ENCODE measurements at places on chromosomes 6 and 20.

GRCh38 chr20:32626859-32627636 lies 41.9 kb upstream of the NOL4L start:
- DNase-seq = no peak

GRCh38 chr6:42368181-42368580 lies 83.5 kb downstream of the TRERF1 start:
- no peak for DNase-seq

GRCh38 chr6:149284904-149285303 lies 32.6 kb upstream of the TAB2 start:
- DNase-seq = no peak

- DNase-seq = no peak
These were observed 66.6 kb downstream of the ECT2L start for GRCh38 chr6:138862456-138862855.

- DNase-seq = no peak
These were observed 162.0 kb downstream of the FAXC start for GRCh38 chr6:99187429-99187828.

DNA sequence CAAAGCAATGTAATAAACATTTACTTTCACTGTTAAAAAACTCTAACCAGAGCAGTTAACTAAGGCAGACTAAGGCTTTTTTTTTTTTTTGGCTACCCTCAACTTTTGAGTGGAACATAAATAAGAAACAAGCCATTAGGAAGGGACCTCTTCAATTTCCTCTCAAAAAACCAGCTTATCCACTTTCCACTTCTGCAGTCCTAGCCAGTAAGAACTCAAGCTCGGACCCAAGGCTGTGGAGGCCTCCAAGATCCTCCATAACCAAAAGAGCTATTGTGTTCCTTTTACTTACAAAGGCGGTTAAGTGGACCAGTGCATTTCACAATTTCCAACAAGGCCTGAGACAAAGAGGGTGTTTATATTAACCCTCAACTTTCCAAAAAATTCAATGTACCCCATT lies 5.3 kb downstream of the KCNK5 start:
- no peak for DNase-seq

DNA sequence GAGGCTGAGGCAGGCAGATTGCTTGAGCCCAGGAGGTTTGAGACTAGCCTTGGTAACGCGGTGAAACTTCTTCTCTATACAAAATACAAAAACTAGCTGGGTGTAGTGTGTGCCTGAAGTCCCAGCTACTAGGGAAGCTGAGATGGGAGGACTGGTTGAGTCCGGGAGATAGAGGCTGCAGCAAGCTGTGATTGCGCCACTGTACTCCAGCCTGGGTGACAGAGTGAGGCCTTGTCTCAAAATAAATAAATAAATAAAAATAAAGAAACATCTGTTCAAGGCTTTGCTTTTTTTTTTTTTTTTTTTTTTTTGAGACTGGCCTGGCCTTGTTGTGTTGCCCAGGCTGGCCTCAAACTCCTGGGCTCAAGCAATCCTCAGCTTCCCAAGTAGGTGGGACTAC lies 23.7 kb upstream of the SLC23A2 start:
- no peak for DNase-seq

GRCh38 chr6:170022827-170023619 lies 267.9 kb downstream of the DLL1 start:
- no peak for DNase-seq

- no peak for DNase-seq
These were observed 4.4 kb downstream of the GZF1 start for GRCh38 chr20:23366384-23366783.

DNA sequence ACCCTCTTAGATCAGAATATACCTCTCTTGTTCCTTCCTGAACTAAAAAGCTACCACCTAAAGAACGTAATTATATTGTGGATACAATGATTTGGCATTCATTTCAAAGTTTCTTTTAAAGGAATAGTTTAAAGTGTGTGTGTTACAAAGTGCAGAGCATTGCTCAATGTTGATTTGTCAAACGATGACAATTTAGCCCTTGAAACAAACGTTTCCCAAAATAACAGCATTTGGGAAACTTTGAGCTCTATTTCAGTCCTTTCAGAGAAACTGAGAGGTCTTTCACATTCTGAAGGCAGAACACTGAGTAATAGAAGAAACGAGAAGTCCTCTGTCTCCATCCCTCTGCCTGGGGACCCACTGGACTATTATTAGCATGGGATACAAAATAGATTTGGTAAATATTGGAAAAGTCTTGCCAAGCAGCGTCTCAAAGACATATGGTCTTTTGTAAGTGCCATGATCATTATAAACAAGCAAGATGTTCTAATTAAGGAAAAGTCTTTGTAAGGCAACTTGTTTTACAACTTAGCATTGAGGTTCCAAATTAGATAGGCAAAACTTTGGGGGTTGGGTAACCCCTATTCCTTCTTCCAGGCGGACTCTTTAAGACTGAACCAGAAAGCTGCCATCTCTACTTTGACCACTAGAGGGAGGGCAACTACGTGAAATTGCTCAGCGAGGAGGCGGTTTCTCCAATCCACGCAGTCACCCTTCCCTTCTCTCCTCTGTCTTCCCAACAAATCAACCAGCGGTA lies 208.8 kb downstream of the RNF144B start:
- DNase-seq = peak; percentile 15

DNA sequence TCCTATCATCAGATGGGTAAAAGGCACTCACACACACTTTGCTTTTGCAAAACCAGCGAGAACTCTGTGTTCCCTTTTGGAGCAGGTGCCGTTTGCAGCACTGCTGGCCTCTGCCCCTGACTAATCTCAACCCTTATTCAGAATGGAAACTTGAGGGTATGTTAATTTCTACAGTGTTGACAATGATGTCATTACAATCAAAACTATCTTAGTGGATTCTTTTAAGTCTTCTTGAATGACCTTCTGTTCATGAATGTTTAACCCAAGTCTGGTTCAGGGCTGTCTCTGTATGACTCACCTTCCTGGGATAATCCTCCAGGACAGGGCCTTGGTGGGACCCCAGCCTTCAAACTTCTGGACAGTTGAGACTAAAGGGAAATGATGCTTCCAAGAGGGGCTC lies 197.9 kb downstream of the CDH4 start:
- no peak for DNase-seq

- no peak for DNase-seq
These were observed 267.0 kb upstream of the SUPT3H start for GRCh38 chr6:45644720-45645119.

DNA sequence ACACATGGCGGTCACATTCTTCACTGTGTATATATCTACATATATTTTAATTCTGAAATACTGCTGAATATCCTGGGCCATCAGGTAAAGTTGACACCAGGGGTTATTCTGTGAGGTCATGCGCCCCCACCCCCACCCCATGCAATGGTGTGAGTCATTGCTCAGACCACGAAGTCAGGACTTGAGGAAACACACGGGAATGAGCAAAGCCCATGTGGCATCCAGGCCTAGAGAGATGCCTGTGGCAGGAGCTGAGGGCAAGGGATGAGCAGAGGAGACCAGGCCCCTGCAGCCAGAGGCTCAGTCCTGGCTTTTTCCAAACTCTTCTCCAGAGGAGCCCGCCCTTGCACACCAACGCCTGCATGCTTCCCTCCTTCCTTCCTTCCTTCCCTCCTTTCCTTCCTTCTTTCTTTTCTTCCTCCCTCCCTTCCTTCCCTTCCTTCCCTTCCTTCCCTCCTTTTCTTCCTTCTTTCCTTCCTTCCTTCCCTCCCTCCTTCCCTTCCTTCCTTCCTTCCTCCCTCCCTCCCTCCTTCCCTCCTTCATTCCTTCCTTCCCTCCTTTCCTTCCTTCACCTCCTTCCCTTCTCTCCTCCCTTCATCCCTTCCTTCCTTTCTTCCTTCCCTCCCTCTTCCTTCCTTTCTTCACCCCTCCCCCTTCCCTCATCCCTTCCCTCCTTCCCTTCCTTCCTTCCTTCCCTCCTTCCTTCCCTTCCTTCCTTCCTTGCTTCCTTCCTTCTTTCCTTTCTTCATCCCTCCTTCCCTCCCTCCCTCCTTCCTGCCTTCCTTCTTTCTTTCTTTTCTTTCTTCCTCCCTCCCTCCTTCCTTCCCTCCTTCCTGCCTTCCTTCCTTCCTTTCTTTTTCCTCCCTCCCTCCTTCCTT lies 72.0 kb upstream of the INSM1 start:
- no peak for DNase-seq

GRCh38 chr6:13952101-13952500 lies 27.3 kb downstream of the RNF182 start:
- DNase-seq = no peak

DNA sequence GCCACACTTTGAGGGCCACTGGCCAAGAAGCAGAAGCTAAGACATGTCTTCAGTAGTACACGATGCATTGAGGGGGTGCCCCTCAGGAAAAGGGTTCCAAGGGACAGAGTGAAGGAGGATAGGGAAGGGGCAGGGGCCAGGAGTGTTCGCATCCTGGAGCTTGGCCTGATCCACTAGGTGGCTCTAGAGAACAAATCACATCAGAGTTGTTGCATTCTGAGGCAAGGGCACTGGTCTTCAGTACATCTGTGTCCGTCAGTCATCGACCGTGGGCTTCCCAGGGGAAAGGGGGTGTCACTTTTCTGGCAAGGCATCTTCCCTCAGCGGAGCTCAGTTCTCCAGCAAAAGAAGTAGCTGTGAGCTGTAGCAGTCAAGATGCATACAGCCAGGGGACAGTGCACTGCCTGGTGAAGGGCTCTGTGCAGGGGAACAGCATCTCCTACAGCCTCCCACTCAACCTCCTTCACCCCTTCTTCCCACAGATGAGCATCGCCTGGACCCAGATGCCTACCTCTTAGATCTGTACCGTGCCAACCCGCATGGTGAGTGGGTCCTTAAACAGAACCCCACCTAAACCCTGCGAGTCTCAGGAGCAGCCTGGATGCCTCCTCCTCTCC lies 47.8 kb downstream of the ARHGAP40 start:
- DNase-seq = no peak

- DNase-seq = no peak
These were observed 164.8 kb downstream of the QKI start for GRCh38 chr6:163579111-163579879.

GRCh38 chr20:50508171-50508755 lies 1.9 kb upstream of the PTPN1 start:
- no peak for DNase-seq

- no peak for DNase-seq
These were observed 10.0 kb upstream of the FAM210B start for GRCh38 chr20:56348746-56349145.

GRCh38 chr20:11895861-11896387 lies 21.8 kb upstream of the BTBD3 start:
- no peak for DNase-seq

DNA sequence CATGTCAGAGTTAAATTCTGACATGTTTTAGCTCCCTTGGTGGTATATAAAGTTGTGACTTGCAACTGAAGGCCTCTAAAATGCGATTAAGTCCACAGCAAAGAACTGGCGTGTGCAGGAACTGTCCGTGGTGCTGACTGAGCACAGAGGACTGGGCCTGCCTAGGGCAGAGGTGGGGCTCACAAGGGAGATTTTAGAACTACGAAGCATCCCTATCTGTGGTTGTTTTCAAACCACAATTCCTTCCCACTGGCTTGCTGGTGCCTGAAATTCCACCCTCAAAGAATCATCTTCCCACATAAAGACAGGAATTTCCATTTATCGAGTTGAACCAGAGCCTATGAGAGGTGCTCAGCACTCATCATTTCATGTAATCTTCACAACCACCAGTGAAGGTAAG lies 30.1 kb downstream of the RIMS4 start:
- DNase-seq = peak; percentile 2

- no peak for DNase-seq
These were observed 19.7 kb upstream of the OGFRL1 start for GRCh38 chr6:71268735-71269437.

DNA sequence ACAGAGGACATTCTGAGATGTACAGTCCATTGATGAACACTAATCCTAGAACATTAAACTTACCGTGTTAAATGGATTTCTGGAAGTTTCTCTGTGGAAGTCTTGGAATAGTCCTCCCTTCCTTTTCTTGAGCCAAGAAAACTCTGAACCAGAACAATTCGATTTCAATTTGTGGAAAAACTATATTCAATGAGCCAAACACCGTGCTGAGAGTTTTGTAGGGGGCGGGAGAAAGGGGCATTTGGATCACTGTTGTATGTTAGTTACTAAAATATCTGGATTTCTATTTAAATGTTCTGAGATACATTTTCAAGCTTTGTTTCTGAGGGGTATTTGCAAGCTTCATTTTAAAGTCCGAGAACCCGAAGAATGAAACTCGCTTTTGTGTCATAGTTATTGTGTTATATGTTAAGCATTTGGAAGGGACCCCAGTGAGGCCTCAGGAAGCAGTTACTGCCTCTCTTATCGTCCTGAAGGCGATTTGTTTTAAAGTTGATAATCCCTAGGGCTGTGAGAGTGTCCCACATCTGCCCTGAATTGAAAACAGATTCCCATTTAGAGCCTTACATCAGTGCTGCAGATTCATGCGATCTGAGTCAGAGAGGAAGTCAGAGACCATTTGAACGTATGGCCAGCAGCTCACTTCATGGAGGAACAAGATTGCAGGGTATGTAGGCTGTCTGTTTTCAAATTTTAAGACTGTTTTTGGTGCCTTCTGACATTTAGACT lies 70.8 kb upstream of the SASH1 start:
- DNase-seq = no peak

- DNase-seq = no peak
These were observed 120.8 kb downstream of the AGPAT4 start for GRCh38 chr6:161152907-161153662.

GRCh38 chr6:28635547-28636158 lies 110.0 kb downstream of the GPX5 start:
- DNase-seq = no peak

DNA sequence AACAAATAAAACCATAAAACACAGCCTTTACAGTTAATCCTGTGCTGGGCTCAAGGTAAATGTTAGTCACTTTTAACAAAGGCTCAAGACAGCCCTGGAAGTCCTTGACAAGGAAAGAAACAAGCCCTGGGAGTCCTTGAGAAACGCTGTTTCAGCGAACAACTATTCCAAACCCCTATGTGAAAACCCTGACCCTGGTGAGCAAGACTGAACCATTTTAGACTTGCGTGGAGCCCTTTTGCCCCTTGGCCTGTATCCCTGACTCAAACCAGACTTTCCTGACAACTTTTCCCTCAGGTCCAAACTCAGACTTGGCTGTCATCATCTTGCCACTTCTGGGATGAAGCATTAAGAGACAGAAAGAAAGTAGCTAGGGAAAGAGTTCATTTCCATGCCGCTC lies 180.4 kb downstream of the AIG1 start:
- DNase-seq = no peak

- DNase-seq = no peak
These were observed 52.1 kb downstream of the PTPN1 start for GRCh38 chr20:50562262-50562701.

GRCh38 chr6:11854408-11855165 lies 76.0 kb upstream of the ADTRP start:
- DNase-seq = peak; percentile 5

- no peak for DNase-seq
These were observed 266.2 kb upstream of the ADGRB3 start for GRCh38 chr6:68368845-68369244.

- no peak for DNase-seq
These were observed 286.6 kb downstream of the TSHZ2 start for GRCh38 chr20:53258741-53259140.

Data from stimulated activated CD4-positive, alpha-beta T cell treated with anti-CD3 and anti-CD28 coated beads, Interleukin-12 subunit alpha, Interleukin-12 subunit beta, amount 100 ng/mL, for 48 hours (primary cell).